ENCODE measurements at places on chromosomes 1 and 21.

- DNase-seq, result no peak
- no peaks in the 10 kb centered on the region for H3K27me3 ChIP-seq
- H3K4me1 ChIP-seq, result peaks cover 9% of the 10 kb centered on the region
- H3K4me3 ChIP-seq, result peak overlapping the region; percentile 64
- no peaks in the 10 kb centered on the region for H3K36me3 ChIP-seq
Measured at GRCh38 chr1:25922056-25922970, 16.1 kb upstream of the STMN1 start.

DNA sequence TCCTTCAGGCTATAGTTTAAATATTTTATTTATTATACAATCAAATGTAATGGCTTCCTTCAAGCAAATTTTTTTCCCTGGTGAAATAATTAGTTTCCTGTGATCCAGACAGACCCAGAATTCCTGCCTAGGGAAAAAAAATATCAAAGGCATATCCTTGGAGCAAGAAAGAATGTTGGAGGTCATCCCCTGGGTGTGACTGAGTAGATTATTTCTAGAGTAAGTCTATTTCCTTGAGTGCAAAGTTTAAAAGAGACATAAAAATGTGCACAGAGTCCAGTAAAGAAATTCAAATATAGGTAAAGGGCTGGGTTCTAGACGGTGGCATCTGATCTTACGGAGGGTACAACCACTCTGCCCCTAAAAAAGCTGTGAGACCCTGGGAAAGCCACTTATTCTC, 32.2 kb upstream of the SAMD13 start:
- H3K27ac ChIP-seq, result no peak overlapping the region
- DNase-seq, result no peak
- no peaks in the 10 kb centered on the region for H3K36me3 ChIP-seq
- no peaks in the 10 kb centered on the region for H3K4me1 ChIP-seq
- no peak overlapping the region for H3K4me3 ChIP-seq
- H3K27me3 ChIP-seq, result no peaks in the 10 kb centered on the region

GRCh38 chr1:6105763-6106162, 60.1 kb downstream of the KCNAB2 start:
- no peaks in the 10 kb centered on the region for H3K27me3 ChIP-seq
- H3K4me1 ChIP-seq, result no peaks in the 10 kb centered on the region
- no peak for DNase-seq
- no peak overlapping the region for H3K27ac ChIP-seq
- no peak overlapping the region for H3K4me3 ChIP-seq

GRCh38 chr1:223443397-223443796, 50.2 kb downstream of the CCDC185 start:
- H3K4me1 ChIP-seq, result no peaks in the 10 kb centered on the region
- no peak overlapping the region for H3K4me3 ChIP-seq
- DNase-seq, result no peak
- H3K27ac ChIP-seq, result no peak overlapping the region
- H3K36me3 ChIP-seq, result no peaks in the 10 kb centered on the region
- no peaks in the 10 kb centered on the region for H3K27me3 ChIP-seq

GRCh38 chr1:56569661-56570060, 9.7 kb downstream of the PLPP3 start:
- H3K4me1 ChIP-seq, result peaks cover 63% of the 10 kb centered on the region
- H3K4me3 ChIP-seq, result no peak overlapping the region
- H3K27ac ChIP-seq, result no peak overlapping the region
- H3K36me3 ChIP-seq, result no peaks in the 10 kb centered on the region
- DNase-seq, result no peak

DNA sequence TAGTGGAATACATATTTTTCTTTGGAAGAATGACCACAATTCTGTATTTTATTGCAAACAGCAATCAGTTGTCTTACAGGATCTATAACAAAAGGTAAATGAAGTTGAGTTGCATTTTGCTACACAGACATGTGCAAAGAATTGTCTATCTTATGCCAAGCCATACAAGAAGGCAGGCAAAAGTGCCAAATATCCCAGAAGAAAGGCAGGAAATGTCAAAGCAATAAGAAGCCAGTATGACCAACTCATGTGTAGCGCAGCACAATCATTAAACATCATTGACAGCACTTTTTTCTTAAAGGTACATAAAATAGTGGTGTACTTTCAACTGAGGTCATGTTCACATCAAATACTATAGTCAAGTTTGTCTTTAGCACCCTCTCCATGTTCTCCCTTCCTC, 42.7 kb downstream of the NIBAN1 start:
- H3K27ac ChIP-seq, result no peak overlapping the region
- peaks cover 37% of the 10 kb centered on the region for H3K4me1 ChIP-seq
- no peak for DNase-seq

GRCh38 chr1:243559575-243560162, 290.4 kb downstream of the AKT3 start:
- no peak overlapping the region for H3K4me3 ChIP-seq
- no peaks in the 10 kb centered on the region for H3K4me1 ChIP-seq

DNA sequence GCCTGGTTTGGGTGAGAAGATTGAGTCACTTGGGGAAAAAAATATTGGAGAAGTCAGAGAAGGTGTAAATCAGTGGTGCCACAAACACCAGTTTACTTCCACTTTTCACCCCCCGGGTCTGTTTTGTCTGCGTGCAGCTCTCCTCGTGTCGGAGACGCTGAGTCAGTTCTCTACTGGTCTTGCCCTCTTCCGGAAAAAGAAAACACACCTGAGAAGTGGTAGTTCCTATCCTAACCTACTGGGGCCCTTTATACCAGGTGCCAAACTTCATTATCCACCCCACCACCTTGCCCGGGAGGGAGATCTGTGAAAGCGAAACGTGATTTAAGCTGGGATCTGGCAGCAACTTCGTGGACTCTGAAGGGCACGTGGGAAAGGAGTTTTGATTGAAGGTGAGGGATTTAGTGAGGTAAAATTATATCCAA, 855 bp upstream of the IVNS1ABP start:
- H3K36me3 ChIP-seq, result no peaks in the 10 kb centered on the region
- H3K4me1 ChIP-seq, result peaks cover 29% of the 10 kb centered on the region

- H3K4me3 ChIP-seq, result no peak overlapping the region
- H3K36me3 ChIP-seq, result no peaks in the 10 kb centered on the region
- DNase-seq, result no peak
- peaks cover 3% of the 10 kb centered on the region for H3K4me1 ChIP-seq
- H3K27me3 ChIP-seq, result no peaks in the 10 kb centered on the region
Measured at GRCh38 chr1:174875306-174875705, 124.4 kb upstream of the CACYBP start.

DNA sequence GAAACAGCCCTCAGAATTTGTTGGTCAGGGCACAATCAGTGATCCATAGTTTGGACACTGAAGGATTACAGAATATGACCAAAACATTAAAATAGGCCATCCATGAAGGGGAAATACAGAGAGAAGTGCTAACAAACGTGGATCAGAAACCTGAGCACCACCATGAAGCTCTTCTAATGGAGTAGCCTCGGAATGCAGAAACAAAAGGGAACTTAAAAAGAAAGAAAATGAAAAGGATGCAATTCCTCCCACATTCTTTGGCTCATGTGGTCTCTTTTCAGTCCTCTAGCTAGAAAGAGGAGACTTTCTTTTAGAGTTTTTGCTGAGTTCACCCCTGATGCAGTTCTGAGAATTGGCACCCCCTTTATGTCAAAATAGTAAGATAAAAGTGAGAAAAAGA, 989.8 kb upstream of the B3GALT2 start:
- H3K4me1 ChIP-seq, result no peaks in the 10 kb centered on the region
- no peak overlapping the region for H3K27ac ChIP-seq
- H3K36me3 ChIP-seq, result no peaks in the 10 kb centered on the region
- H3K4me3 ChIP-seq, result no peak overlapping the region
- no peak for DNase-seq

- peaks cover 65% of the 10 kb centered on the region for H3K27me3 ChIP-seq
- H3K36me3 ChIP-seq, result no peaks in the 10 kb centered on the region
- no peak overlapping the region for H3K27ac ChIP-seq
- H3K4me3 ChIP-seq, result peak overlapping the region; percentile 43
- peaks cover 21% of the 10 kb centered on the region for H3K4me1 ChIP-seq
- DNase-seq, result peak; percentile 81
Measured at GRCh38 chr1:220894924-220895256, 15.6 kb downstream of the HLX start.
